ENCODE measurements at places on chromosomes 7 and 10.

GRCh38 chr10:69893271-69893900, 91.7 kb downstream of the COL13A1 start:
- no peak for DNase-seq

- no peak for DNase-seq
Measured at GRCh38 chr10:35426657-35427056, 90.3 kb downstream of the CCNY start.

GRCh38 chr7:100175296-100175935, 1.8 kb downstream of the GPC2 start:
- DNase-seq: no peak

- DNase-seq: no peak
Measured at GRCh38 chr10:36171953-36172940, 530.2 kb upstream of the FZD8 start.

DNA sequence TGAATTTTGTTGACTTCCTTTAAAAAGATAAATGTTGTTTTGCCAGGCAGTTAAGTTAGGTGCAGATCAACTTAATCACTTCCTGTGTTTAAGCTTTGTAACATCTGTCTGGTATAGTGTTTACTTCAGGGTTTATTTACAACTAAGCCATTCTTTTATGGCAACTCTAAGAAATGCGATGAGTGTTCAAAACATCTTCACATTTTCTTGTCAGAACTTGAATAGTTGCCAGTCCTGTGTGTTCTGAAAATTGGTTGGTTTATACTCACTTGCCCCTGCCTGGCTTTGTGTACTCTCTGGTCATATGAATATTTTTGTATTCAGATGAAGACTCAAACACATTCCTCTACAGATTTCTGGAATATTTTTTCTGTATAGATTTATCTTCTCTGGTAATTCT, 327.2 kb downstream of the MDFIC start:
- DNase-seq: no peak

DNA sequence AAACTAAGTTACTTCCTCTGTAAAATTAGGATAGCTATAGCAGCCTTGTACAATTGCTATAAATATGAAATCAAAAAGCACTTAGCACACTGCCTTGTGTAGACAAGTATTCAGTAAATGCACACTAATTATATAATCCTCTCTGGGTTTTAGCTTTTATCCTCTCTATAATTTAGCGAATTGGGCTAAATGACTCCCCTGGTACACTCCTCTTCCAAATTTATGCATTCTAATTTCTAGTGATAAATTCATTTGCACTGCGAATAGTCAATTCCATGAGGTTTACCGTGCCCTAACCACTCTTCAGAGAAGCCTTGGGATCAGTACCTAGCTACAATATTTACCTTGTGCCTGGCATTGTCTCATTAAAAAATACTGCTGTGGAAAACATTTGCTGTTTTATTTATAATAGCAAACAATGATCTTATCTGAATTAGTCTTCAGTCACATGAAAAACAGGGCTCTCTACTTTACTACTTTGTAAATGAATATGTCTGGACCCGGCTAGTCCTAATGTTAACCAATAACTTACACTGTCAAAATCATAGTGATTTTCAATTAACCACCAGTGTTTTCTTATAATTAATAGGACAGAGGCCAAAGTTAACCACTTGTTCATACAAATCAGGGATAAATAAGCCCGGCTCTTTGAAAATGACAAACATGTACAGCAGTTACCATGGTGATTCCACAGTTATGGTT, 577.9 kb downstream of the IPMK start:
- no peak for DNase-seq

- DNase-seq: no peak
Measured at GRCh38 chr7:142807855-142808460, 37.2 kb downstream of the PRSS2 start.

DNA sequence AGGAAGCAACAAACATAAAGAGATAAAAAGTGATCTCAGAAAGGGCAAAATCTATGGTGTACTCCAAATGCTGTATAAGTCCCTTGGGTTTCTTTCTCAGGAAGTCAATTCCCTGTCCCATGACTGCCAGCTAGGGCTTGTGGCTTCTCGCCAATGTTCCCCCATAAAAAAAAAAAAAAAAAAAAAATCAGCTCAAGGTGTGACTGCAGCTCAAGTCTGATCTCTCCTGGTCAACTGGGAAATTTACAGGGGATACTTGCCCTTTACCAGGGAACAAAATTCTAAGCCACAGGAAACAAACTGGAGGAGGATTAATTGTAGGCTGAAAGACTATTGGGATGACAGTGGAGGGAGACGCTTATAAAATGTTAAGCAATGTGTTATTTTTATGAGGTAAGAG, 76.0 kb downstream of the PCGF5 start:
- no peak for DNase-seq

DNA sequence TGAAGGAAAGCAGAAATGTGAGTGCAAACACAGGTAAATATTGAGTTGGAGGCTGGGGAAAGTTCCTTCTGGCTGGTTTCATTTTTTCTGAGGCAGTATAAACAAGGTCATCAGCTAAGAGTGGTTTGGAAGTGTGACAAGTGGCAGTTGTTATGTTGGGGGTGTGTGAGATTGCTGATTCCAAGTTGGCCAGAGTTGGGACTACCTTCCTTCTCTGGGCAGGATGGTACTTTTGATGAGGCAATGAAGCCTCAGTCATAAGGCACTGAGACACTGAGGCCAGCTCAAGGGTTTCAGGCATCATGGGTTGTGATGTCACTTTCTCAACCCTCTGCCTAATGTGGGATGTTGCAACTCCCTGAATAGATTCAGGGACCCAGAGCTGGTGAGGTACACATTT, 8.2 kb upstream of the PTTG1IP2 start:
- no peak for DNase-seq

DNA sequence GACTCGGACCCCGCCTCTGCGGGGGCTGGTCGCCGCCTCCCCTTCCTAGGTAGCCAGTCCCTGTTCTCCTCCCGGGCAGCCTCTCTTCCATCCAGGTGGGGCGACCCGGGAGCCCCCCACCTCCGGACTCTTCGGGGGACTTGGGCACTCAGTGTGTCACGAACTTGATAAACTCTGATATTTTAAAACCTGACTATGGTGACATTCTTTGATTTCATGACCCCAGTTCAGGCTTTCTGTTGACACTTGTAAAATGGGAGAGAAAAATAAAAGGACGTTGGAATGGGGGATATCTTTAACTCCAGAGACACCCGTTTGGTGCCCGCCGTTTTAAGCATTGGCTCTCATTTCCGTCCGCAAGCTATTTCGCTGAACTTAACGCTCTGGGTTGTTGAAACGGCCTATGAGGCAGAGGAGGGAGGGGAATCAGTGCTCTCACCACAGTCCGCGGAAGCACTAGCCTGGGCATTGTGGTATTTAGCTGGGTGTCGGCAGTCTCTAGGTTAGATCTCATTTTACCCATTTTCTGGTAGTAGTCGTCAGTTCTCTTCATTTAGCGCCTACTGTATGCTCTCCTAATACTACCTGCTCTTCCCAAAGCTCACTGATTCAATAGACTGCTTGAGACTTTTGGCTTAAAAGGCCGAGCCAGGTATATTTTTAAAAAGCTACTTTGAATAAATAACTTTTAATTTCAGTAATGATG, 738 bp downstream of the VPS26A start:
- DNase-seq: peak; percentile 20

DNA sequence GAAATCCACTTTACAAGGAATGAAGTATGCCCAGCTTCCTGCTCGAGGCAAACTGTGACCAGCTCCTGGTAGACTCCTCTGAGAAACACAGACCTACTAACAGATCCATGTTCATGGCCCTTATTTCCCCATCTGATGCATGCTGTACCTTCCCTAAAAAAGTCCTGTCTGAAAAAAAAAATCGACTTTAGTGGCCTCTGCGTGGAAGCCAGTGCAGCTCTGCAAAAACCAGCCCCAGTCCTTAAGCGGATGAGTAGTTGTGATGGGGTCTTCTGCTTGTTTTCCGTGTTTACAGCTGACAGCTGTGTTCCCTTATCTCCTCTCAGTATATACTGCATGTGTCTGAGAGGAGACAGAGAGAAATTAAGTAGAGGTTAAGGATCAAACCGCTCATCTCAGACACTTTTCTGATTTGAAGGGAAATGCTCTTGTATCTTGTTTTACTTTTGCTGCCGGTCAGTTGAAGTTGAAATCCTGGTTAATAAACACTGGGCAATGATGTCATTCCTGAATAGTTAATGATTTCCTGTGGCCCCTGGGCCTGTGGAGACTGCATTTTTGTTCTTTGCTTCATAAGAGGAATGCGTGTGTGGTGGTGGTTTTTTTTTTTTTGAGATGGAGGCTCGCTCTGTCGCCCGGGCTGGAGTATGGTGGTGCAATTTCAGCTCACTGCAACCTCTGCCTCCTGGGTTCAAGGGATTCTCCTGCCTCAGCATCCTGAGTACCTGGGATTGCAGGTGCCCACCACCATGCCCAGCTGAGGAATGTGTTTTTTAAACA, 67.6 kb downstream of the DOCK1 start:
- peak; percentile 40 for DNase-seq

GRCh38 chr10:49508249-49508648, 30.7 kb downstream of the ERCC6 start:
- no peak for DNase-seq

DNA sequence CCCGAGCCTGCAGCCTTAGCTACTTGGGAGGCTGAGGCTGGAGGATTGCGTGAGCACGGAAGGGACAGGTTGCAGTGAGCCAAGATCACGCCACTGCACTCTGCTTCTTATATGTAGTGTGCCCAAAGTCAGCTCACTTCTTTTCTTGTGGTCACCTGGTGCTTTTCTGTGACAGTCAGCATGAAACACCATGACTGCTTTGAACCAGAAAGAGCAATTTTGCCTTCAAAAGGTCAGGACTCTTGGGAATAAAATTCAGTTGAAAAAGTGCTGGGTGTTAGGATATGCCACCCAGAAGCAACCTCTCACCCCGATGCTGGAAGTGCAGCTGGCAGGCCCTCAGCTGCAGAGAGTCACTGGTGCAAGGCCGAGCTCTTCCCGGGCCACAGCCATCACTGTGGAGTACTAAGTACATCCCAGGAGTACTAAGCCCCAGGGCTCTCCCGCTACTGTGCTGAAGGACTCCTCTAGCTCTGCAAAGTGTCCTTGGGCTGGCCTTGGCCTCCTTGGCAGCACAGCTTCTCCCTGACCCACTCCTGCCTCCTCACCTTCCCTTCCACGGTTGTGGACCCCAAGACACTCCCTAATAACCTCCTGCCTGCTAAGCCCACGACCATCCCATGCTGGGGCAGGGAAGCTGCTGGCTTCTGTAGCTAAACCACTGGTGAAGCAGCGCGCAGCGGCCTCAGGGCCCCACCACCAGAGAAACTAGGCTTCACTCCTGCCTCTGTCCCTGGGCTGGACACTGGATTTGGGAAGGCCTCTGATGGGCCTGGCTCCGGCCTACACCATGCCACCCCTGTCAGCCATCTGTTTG, 17.6 kb upstream of the GDI2 start:
- DNase-seq: no peak

- peak; percentile 39 for DNase-seq
Measured at GRCh38 chr7:101093906-101094305, 8.6 kb downstream of the TRIM56 start.

- DNase-seq: no peak
Measured at GRCh38 chr10:34171957-34172527, 643.1 kb downstream of the PARD3 start.

DNA sequence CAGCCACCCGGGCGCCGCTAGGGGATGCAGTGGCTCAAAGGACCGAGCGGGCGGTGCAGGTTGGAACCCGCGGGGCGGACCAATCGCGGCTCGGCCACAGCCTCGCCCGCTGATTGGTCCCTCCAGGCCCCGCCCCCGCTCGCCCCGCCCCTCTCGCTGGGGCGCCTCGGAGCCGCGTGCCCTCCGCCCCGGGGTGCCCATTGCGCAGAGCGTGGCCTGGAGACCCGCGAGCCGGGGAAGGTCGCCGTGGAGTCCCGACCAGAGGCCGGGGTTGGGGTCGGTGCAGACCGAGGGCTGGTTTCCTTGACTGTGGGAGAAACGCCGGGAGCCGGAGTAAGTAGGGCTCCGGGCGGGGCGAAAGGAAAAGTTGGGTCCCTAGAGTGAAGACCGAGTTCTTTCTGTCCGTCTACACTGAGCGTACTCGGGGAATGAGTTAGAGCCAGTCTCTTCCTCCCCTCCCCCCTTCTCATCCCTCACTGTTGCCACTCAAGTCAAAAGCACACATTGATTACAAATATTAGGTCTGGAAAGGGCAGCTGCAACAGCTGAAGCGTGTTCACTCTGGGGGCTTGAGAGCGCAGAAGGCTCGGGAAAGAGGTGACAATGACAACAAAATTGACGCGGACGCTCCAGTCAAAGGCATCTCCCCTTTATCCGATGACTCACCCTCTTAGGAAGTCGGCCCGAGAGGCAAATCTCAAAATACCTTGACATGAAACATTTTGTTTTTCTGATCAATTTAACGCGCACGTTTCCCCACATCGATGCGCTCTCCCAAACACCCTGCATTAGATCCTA, 843 bp upstream of the GATA3 start:
- DNase-seq: peak; percentile 48

GRCh38 chr10:133100706-133101415, 13.1 kb downstream of the ADGRA1 start:
- DNase-seq: no peak

GRCh38 chr7:64882341-64883112, 20.5 kb upstream of the ZNF273 start:
- DNase-seq: no peak

DNA sequence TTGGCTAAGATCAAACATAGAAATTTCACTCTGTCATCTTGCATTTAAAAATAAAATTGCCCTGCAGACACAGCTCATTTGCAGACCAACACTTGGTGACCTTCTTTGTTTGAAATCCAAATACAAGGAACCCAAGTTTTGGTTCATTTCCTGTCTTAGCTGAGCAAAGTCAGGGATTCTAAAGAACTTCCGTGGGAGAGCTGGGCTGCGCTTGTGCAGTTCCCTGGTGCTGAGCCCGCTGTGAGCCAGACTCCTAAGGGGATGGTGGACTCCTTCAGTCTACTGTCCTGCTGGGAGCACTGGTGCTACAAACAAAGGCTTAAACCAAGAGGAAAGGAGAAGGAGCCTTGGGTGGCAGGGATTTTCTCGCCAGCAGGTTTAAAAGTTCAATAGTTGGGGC, 60.0 kb downstream of the MYOF start:
- DNase-seq: no peak

- no peak for DNase-seq
Measured at GRCh38 chr7:106247841-106248240, 36.9 kb downstream of the NAMPT start.

DNA sequence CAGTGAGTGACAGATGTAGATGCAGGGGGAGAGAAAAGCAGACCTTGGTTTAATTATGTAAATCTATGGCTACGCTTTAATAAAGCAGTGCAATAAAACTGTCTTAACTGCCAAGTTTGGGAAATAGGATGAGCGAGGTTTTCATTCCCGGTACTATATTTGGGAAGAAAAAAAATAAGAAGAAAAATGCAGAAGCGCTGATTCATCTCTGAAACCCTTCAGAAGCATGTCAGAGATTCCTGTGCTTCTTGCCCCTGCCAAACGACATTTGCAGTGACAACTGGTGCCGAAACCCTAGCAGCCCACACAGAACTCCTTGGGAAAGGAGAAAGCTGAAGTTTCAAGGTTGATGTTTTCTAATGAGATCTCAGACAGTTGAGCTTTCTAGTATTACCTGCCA, 380.7 kb downstream of the REEP3 start:
- no peak for DNase-seq

GRCh38 chr10:104403636-104404035, 50.0 kb downstream of the CFAP58 start:
- no peak for DNase-seq

GRCh38 chr7:36276428-36277248, 113.0 kb upstream of the ANLN start:
- no peak for DNase-seq
